Right forelimb (tissue), 1 donor: ENCODE measurements at places on chromosomes 1 and 21.
A peak's percentile ranks its signal among the peaks of the same experiment; 100 is the strongest.

- DNase-seq, result no peak
These were observed 24.4 kb upstream of the KCNJ6 start for GRCh38 chr21:37940691-37941090.

- no peak for DNase-seq
These were observed 138.8 kb upstream of the DPYD start for GRCh38 chr1:98059620-98060019.

GRCh38 chr1:115428676-115429075 is 90.6 kb upstream of the NGF start:
- no peak for DNase-seq

- DNase-seq, result no peak
These were observed 136.9 kb downstream of the DUSP10 start for GRCh38 chr1:221604948-221605347.

- peak; percentile 37 for DNase-seq
These were observed 51.1 kb downstream of the DISP3 start for GRCh38 chr1:11529763-11530730.

DNA sequence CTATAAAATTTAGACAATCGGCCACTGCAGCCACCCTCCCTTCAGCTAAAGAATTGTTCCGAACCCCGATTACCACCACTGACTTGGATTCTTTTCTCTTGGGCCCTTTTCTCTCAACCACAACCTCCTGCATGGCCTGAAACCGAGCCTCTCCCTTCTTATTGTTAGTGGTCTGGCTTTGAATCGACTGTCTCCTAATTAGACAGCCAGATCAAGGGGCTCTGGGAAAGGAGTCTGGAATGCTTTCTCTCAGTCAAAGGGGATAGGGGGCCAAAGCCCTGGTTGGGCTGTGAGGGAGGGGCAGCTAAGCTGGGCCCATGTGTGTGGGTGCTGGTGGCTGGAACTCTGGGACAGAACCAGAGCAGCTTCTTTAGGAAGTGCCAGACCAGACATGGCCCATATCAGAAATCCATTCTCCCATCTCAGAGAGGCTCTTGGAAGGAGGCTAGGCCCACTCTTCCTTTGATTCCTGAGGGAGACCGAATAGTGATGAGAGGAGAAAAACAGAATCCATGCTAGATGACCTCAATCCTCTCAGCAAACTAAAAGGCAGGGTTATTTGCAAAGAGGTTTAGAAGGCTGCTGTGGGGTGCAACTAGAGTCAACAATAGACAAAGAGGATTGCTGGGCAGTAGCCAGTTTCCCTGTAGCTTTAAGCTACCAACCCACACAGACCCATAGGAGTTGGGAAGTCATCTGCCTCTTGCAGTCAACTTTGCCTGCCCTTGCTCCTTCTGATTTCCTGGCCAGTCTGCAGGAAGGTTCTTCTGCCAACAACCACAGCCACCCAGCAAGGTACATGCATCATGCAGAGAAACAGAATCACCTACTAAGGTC is 117.6 kb downstream of the AK5 start:
- DNase-seq, result no peak

DNA sequence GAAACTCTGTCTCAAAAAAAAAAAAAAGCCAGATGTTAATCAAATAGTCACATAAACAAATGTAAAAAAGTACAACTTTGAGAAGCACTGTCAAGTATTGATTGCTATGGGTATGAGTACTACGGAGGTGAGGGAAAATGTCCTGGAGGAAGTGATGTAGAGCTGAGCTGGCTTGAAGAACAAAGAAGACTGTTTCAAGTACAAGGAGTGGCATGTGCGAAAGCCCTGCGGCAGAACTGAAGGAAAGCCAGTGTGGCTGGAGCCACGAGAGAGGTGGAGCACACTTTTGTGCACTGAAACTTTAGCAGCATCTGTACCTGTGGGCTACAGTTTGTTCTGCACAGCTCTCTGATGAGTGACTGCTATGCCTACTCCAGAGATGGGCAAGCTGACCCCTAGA is 5.4 kb upstream of the RPS6KA1 start:
- no peak for DNase-seq

DNA sequence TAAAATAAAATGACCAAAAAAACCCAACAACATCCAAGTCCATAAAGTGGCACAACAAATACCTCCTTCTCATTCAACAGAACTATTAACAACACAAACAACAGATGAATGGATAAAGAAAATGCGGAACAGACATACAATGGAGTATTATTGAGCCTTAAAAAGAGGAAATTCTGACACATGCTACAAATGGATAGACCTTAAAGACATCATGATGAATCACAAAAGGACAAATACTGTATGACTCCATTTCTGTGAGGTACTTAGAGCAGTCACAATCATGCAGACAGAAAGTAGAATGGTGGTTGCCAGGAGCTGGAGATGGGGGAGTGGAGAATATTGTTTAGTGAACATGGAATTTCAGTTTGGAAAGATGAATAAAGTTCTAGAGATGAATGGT is 42.6 kb downstream of the EYA3 start:
- DNase-seq, result no peak

DNA sequence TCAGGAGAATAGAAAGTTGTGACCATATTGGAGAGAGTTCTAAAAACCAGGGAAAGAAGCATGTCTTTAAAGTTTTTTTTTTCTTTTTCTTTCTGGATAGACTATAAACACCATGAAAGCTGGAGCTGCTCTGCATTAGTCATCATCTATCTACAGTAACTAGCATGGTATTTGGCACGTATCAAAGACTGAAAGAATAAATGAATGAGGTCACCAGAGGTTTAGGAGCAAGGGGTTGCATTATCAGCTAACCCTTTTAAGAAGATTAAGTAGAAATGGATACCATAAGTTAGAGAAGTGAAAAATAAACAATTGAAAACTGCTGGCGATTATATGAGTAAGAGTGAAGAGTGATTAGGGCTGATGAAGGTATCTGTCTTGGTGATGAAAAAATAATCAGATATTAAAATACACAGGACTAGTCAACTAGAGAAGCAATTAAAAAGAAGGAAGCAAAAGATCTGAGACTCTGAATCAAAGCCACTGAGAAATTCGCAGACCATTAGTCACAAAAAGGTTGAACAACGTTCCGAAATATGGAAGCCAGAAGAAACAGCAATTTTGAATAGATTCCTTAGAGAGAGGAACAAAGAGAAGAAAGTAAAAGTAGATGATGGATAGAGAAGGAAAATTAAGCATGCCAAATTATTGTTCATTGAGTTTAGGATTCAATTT is 536.4 kb downstream of the DPYD start:
- DNase-seq, result no peak

DNA sequence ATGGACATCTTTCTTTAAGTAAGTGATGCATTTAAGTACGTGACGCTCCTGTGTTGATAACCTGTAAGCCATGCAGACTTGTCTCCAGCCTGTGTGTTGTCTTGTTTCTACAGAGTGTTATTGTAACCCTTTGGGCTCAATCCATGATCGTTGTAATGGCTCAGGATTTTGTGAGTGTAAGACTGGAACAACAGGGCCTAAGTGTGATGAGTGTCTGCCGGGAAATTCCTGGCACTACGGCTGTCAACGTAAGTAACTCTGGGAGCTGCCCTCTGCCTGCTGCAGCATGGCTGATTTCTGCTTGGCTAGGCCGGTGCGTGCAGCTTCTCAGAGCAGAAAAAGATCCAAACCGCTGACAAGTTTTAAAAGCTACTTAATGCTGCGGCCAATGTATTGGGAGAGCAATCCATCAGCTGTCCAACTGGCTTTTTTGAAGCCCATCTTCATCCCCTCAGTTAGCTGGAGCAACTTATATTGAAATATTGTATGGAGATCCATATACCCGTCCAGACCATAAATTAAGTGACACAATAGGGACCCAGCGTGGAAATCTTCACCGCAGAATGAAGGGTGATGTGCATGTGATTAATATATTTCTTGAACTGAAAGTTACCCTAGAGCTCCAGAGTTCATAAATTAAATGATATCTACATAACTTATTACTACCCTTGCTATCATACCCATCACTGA is 295.9 kb downstream of the NTNG1 start:
- no peak for DNase-seq

DNA sequence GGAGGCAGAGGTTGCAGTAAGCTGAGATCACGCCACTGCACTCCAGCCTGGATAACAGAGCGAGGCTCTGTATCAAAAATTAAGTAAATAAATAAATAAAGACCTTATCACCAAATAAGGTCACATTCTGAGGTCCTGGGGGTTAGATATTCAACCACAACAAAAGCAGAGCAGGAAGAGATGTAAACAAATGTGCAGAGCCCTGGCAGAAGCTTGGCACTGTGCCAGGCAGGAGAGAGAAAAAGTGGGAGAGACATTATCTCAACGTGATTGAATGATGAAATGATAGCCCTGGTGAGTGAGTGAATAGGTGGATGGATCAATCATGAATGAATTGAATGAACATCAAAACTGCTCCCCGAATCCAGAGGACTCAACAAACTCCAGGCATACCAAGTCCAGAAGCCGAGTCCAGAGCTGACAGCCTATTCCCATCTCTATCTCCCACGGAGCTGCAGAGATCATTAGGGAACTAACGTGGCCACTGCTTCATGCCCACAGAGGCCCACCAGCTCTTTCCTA is 150.7 kb downstream of the TOMM20 start:
- no peak for DNase-seq

DNA sequence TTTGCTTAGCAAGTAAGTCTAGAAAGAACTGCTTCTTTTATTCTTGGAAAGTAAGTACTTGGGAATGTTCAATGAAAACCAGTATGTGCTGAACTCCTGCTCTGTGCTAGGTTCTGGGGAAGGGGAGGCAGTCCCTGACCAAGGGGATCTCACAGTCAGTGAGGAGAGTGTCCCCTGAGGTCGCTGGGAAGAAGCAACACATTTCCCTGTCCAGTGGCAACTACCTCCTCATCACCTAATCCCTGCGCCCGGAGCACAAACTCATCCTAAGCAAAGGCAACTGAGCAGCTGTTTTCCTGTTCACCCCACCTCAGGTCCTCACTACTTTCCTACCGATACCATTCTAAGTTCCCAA is 61.7 kb upstream of the ANGPTL1 start:
- no peak for DNase-seq
